ENCODE measurements at places on chromosomes 12 and 14.

DNA sequence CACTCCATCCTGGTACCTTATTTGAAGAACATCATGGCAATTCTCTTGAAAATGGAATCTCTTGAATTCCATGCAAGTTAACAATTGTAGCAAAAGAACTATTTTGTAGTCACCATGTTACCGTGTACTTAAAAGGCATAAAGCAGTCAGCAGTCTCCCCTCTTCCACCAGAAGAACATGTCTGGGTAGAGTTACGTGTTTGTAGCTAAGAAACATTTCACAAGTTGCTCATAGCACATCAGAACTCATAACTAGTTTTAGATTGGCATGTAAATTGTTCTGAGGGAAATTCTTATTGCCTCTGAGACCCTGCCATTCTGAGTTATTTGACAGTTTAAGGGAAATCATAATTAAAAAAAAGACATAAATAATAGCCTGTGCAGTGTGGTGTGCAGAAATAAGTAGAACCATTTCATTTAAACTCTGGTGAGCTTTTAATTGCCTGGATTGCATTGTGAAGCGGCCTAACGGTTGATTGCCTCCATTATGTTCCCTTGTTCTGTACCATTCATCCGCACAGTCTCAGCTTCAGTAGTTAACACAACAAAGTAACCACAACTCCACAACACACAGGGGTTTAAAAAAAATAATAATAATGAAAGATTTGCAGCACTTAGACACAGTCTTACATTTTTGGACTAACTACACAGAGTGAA, 2.6 kb downstream of the LMO3 start:
- no peak for DNase-seq

GRCh38 chr12:128861226-128862016, 8.1 kb downstream of the GLT1D1 start:
- no peak for DNase-seq

- DNase-seq = peak; percentile 71
Measured at GRCh38 chr12:62817556-62818271, 117.2 kb downstream of the PPM1H start.

DNA sequence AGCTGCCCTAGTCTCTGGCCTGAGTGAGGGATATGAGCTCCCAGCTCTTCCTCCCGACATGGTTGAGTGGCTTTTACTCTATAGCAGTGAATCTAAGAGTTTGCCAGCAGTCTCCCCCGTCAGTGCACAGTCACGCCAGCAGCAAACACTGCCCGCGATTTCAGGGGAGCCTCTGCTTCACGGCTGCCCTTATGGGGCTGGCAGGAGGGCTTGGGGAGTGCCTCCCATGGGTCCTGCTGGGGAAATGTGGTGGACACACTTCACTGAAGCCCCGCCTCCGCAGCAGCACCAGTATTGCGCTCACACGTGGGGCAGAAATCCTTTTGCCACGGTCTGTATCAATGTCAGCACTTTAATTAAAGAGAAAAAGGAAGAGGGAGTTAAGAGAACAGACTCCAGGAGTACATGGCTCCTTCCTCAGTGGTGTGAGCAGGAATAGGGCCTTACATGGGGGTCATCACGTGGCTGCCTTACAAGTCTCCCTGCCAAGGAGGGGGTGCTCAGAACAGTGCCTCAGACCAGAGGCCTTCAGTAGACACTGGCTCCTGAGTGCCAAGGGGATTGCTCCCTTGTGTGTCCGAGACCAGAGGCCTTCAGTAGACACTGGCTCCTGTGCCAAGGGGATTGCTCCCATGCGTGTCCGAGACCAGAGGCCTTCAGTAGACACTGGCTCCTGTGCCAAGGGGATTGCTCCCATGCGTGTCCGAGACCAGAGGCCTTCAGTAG, 55.7 kb downstream of the SFSWAP start:
- DNase-seq = no peak

GRCh38 chr12:124109760-124110159, 136.7 kb downstream of the ZNF664 start:
- DNase-seq = peak; percentile 39

GRCh38 chr12:117261247-117261646, 71.0 kb upstream of the FBXO21 start:
- no peak for DNase-seq

GRCh38 chr14:85535991-85536832, 6.3 kb downstream of the FLRT2 start:
- peak; percentile 70 for DNase-seq

DNA sequence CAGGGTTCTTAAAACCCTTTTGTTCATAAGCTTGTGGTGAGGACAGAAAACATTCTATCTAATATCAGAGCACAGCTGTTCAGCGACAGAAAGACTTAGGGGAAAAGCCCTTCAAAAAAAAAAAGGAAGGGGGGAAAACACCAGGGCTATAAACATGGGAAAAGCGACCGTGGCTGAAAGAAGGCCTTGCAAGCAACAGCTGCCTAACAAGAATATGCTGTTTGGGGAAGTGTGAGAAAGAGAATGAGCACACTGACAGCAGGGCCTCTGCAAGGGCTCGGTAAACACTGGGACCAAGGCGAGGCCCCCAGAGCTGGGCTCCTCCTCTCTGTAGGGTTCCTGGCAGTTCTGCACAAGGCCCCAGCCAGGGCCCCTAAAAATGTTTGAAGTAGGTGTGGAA, 27.4 kb upstream of the CCND2 start:
- peak; percentile 59 for DNase-seq

DNA sequence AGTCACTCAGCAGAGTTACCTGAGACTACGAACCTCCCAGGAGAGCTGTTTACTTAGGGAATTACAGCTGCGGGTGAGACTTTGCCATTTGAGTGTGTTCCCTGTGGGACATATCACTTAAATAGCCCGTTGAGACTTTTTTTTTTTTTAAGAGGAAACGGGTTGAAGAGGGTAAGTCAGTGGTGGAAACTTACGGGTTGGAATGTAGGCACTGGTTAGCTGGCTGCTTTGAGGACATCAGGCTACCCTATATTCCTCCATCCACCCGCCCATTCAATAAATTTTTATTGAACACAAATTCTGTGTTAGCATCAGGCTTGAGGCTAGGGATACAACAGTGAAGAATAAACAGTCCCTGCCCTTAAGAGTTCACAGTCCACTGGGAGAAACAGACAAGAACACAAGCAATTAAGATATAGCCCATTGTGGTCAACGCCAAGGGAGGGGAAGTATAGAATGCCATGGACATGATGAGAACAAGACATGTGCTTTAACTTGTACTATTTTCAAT, 88.1 kb upstream of the CPSF6 start:
- no peak for DNase-seq

GRCh38 chr12:125222876-125223275, 157.6 kb downstream of the AACS start:
- peak; percentile 79 for DNase-seq

Measured in inflammatory macrophage treated with lipopolysaccharide for 4 hours (primary cell).